ENCODE measurements at places on chromosomes 3 and 15.
A peak's percentile ranks its signal among the peaks of the same experiment; 100 is the strongest.

DNA sequence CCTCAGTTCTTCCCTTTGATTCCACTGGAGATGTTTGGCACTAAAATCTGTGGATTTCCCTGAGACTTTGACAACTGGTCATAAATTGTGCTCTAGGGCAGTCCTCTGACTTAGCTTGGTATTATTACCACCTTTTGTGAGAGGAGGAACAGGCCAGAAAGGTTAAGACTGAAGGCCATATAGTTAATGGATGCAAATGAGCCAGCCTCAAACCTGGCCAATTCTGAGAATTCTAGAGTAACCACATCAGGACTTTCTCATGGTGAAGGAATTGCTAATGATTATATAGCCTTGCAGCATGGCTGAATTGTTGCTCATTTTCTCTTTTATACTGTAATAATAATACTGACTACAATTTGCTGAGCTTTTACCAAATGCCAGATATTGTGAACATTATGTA lies 162.5 kb downstream of the CADPS start:
- no peak for DNase-seq

DNA sequence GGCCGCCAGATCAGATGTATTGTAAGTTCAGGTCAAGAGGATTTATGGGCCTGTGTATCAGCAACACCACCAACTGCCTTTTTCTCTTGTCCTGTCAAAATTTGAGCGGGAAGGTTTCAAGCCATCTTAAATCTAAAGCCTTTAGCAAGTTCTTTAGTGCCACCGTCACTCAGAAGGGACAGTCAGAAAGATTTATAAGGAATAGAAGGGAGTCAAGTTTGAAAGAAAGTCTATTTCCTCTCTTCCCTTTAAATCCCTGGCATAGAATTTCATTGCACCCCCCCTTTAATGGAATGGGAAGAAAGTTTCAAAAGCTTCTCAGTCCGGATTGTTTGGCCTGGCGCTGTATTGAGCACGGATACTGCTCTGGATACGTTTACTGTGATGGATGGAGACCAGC lies 359.4 kb downstream of the FEZF2 start:
- peak; percentile 16 for DNase-seq

DNA sequence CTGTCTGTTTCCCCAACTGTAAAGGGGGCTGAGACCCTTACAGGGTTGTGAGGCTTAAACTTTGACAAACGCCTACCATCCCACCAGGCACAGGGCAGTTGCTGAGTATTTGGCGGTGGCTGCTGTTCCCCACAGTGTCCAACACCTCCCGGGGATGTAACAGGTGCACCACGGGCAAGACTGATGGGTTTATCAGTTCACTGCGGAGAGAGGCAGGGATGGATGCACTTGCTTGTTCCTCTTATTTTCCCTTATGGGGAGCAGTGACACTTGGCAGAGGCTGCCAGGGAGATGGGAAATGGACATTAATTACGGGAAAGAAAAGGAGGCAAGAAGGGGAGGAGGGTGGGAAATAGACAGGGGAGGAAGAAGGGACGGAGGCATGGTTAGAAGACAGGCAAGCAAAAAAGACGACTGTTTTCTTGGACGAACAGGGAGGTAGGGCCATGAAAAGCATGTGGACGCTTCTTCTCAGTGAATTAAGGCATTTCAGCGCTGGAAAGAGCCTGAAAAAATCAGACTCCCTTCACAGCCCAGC lies 16.6 kb upstream of the ADIPOQ start:
- no peak for DNase-seq

DNA sequence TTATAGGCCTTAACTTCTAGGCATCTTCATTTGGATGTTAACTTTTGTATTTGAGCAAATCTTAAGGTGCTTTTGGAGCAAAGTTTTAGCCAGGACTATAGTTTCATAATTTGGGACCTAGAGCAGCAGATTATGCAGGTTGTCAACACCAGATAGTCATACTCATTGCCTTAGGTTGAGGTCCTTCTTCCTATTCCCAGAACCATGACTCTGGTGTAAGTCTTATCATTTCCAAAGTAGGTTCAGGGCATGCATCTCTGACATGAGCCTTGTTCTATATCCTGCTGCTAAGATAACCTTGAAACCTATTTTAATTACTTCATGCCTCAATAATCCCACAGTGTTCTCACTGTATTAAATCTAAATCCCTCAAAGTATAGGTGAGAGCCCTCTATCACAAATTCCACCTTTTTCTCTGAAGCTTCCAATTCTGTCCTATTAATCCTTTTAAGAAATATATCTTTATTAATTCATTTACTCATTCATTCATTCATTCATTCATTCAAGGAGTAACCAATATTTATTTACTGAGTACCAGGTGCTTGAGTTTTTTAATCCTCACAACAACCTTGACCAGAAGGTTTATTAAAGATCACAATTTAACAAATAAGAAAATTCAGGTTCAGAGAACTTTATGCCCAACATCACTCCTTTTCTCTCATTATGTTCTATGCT lies 2.7 kb upstream of the FNDC3B start:
- no peak for DNase-seq

- no peak for DNase-seq
Measured at GRCh38 chr3:130379274-130379673, 33.8 kb downstream of the COL6A5 start.

GRCh38 chr3:89787979-89788378 lies 680.6 kb downstream of the EPHA3 start:
- no peak for DNase-seq

DNA sequence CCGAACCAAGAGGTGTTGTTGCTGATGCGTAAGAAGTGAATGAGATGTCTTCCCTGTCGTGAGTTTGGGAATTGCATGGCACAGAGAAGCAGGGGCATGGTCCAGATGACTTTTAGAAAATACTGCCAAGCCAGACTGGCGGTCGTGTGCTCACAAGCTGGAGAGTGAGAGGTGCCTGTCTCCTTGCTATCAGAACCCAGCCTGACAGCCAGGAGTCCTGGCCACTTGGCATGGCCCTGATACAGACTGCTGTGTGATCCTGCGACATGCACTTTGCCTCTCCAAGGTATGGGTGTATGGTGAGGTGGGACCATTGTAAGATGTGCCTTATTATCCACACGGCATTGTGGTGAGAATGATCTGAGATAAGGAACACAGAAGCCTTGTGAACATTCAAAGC lies 93.0 kb downstream of the SMAD3 start:
- DNase-seq, result no peak

- no peak for DNase-seq
Measured at GRCh38 chr15:75725719-75726607, 13.3 kb upstream of the CSPG4 start.

DNA sequence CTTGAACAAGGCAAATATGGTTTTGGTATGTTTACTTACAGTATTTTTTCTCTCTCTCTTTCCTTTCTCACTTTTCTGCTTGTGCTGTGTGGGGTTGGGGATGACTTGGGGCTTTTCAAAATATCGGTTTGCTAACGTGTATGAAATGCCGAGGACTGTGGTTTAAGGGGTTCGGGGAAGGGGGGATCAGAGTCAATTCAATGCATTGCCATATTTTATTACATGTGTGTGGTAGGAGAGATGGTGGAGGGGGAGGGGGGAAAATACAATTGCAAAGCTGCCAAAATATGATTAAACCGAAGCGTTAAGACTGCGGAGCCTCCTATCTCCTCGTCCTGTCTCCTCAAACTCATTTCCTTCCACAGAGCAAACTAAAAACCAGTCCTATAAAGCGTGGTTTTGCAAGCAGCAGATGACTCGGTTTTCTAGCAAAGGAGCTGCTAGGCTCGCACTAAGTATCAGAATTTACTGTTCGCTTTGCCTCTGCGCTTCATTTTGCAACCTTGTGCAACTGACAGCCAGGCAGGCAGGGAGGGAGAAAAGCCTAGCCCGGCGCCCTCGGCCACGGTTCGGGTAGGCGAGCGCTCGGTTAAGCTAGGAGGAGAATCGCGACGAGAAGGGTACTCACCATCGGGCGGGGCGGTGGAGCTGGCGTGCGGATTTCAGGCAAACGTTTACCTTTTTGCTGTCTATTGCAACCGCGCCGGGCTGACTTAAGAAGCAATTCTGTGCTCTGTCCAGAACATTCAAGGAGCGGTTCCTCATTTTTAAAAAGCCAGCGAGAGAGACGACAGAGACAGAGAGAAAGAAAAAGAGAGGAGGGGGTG lies 4.0 kb upstream of the NR2F2 start:
- peak; percentile 67 for DNase-seq

DNA sequence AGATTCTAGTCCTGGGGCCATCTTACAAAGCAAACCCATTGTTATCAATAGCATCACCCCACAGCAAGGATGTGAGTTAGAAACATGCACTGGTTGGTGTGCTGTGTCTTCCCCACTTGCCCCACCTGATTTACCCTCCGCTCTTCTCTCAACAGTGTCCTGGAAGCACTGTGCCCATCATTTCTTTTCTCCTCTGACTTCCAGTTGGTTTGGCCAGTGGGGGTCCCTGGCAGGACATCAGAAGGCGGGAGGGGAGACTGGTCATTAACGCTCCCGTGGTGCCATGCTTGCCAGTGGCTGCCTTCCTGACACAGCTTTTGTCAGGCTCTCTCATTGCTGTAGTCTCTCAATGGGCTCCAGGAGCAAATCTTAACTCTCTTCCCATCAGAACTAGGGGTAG lies 11.5 kb upstream of the BUB1B start:
- DNase-seq, result no peak

- no peak for DNase-seq
Measured at GRCh38 chr3:143158014-143158988, 38.7 kb downstream of the CHST2 start.

Measured in nephron progenitor cell (in vitro differentiated cells).